ENCODE measurements at places on chromosomes 1 and 21.

DNA sequence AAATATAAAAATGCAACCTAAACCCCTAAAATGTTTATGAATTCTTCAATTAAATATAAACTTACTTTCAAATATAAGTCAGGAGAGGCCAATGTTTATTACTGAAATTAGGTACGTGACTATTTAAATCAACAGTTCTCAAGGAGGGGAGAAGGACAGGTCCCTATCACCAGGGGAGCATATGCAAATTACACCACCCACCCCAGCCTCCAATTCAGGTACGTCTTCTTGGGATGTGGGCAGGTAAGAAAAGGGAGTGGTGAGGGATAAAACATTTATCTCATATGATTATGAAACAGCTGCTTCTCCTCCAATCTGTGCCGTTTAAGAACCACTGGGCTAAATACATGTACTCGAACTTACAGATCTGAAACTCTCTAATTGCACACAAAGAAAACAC lies 3.4 kb downstream of the COP1 start:
- no peak for DNase-seq

DNA sequence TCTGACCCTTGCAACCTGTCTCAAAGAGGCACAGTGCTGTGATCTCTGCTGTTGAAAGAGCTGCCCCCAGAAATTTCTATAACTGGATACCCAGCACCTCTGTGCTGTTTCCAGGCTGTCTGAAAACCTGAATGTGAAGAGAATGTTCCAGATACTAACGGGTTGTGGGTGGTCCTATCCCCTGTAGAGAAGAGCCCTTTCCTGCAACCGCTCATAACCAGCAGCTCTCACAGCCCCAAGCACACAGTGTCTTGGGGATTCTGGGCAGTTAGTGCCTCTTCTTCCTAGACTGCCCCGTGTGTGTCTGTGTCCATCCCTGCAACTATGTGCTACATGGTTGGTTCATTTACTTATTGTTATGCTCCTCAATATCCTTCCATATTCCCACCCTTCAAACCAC lies 104.5 kb downstream of the SUSD4 start:
- no peak for DNase-seq

DNA sequence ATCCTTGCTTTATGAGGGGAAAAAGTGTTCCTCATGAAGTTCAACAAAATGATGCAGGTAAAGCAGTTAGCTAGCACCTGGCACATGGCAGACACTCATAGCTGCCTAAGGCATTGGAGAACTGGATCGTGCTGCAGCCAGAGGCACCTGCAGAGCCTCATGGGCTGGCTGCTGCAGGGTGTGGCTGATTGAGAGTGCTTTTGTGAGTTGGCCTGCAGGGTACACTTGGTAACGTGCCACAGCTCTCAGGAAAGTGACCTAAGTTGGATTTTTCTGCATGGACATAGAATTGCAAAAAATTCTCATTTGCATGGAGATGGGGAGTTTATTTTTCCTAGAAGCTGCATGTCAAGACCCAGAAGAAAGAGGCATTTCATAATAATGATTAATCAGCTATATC lies 31.6 kb upstream of the IL20 start:
- no peak for DNase-seq

DNA sequence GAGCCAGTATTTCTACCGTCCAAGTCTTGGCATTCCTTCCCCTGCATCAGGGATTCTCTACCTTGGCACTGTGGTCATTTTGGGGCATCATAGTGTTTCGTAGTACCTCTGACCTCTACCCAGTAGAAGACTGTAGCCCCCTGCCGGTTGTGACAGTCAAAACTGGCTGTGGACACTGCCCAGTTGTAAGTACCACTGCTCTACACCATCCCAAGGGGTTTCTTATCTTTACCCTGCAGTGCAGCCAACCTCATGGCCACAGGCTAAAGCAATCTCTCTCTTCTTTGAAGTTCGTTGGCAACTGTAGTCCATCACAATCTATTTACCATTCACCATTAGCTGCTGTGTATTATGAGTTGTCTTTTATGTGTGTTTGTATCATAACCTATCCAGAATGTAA lies 29.3 kb upstream of the ERO1B start:
- no peak for DNase-seq

GRCh38 chr1:62295921-62296491 lies 23.2 kb downstream of the KANK4 start:
- no peak for DNase-seq

DNA sequence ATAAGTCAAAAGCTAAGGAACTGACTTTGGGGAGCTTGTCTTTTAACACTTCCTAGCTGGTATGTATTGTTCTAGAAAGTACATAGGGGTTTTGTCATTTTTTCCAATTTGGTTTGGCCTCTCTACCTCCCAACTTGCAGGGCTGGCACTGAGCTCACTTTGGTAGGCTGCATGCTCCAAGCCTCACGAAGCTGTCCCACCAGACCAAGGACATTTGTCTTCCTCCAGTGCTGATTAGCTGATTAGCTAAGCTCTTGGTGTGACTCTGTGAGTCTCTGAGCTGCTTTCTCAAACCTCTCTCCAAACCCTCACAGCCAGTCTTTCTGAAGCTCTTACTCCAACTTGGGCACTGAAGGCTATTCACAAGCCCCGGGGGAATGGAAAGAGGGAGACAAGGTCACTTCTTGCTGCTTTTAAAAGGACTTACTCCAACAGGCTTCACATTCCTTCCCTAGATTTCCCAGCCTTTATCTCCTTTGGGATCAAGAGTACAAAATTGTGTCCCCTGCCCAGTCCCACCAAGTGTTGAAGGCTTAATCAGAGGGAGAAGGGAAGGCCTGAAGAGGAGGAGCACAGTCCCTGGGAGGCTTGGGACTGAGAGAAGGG lies 893 bp upstream of the CFAP45 start:
- DNase-seq = no peak

DNA sequence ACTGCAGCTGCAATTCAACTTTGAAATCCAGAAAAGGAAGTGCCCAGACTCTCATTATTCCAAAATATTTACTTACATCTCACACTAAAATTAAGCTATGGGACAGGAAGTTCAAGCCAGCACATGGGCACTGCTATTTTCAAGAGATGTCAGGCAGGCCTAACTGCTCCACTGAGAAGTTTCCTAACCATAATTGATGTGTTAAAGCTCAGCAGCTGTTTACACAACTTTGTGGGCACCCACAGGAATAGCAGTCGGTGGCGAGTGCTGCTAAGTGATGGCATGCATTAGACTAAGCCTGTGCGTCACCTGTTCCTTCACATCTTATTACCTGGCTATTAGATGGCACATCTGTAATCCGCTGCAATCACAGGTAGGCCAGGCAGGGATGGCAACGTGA lies 303.3 kb upstream of the DAB1 start:
- no peak for DNase-seq

DNA sequence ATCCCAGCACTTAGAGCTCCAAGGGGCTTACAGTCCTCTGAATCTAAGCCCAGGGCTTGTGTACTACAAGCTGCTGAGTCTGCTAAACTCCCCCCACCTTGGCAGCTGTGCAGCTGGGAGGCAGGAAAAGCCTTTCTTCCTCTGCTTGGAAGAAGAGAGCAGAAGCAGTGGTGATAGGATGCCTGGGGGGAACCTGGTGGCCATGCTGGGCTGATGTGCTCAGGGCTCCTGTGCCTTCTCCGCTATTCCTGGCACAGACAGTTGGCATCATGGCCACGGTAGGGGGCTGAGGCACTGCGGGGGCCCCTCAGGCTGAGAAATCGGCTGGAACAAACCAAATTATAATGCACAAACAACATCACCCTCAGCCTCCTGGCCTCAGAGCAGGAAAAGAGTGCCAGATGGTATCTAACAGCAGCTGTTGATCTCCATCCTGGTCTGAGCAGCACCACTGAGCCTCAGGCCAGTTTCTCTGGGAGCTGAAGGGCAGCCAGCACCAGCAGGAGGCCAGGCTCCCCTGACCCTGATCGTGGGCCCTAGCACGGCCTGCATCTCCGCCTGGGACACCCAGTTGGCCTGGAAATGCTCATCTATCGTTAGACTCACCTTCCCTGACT lies 35.8 kb downstream of the ECE1 start:
- DNase-seq = no peak

DNA sequence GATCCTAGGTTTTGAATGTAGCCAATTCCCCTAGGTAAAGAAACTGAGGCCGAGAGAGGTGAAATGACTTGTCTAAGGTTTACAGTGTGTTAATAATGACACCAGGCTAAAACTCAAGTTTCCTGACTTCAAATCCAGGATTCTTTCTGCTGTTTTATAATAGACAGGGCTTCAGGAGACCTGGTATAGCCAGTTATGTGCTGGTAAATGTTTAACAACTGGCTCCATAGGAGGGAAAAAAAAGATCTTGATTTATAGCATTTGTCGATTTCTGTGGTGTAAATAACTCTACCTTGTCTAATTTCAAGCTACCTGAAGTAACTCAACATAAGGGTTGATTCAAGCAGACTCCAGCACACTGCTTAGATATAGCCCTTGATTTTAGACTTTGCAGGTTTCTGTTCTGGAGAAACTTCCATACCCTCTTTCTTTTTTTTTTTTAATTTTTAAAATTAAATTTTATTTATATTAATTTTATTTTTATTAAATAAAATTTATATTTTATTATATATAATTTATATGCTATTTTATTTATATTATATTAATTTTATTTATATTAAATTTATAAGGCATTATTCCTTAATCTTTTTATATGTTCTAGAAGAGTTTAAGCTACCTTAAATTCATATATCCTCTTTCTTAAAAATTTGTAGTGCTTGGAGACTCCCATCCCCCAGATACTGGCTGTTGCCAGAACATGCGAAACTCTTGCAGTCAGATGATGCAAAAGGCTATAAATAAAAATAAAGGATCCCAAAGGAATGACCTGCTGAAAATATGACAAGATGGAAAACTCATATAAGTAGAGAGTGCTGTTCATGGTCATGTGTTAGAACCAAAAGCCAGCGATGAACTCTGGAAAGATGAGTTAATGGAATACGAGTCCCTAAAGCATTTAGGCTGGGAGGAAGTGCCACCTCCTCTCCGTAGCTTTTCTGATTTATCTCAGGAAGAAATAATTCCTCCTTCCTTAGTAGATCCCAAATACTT lies 35.4 kb upstream of the SRSF10 start:
- no peak for DNase-seq

DNA sequence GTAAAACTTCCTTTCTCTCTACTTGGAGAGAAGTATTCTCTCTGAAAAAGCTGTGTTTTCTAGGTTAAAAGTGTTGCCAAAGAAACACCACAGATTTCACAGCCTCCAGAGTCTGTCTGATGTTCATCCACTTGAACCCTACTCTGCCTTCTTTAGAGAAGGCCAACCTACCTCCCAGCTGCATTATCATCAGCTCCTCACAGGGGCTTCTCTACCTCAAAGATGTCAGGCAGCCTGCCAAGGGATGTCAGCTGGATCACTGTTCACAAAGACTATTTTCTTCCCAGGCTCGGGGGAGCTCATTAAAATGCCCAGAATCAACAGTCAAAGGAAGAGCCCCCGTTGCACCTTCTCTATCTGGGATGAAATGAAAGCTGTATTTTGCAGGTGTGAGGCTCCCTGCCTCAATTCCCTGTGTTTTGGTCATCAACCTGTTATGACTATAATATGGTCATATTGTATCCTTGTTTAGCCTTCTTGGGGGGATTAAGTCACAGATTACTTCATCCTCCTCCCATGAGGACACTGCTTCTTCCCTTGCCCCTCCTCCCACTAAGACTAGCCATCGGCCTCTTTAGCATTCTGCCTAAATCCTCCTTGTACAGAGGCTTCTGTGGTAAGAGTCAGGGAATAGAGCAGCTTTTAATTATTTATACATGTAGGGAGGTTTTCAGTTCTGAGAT lies 25.7 kb downstream of the ANGPTL7 start:
- DNase-seq = no peak

DNA sequence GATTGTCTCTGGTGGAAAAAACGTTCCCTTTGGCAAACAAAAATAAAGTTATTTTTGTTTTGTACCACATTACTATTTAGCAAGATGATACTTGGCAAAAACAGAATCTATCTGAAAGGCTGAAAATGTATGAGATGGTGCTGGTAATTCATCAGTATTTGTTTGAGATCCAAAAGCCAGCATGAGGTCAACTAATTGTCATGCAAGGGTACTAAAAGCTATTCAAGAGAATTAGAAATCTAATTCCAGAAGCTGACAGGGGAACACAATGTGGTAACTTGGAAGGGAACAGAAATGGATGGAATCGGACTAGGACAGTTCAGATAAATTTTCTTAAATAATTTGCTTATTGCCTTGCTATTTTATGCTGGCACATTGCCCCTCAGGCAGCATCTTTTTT lies 263.8 kb downstream of the KCNT2 start:
- DNase-seq = no peak

GRCh38 chr1:236951672-236952071 lies 52.6 kb downstream of the MT1HL1 start:
- no peak for DNase-seq

GRCh38 chr1:162324396-162324795 lies 52.3 kb downstream of the SPATA46 start:
- DNase-seq = no peak

DNA sequence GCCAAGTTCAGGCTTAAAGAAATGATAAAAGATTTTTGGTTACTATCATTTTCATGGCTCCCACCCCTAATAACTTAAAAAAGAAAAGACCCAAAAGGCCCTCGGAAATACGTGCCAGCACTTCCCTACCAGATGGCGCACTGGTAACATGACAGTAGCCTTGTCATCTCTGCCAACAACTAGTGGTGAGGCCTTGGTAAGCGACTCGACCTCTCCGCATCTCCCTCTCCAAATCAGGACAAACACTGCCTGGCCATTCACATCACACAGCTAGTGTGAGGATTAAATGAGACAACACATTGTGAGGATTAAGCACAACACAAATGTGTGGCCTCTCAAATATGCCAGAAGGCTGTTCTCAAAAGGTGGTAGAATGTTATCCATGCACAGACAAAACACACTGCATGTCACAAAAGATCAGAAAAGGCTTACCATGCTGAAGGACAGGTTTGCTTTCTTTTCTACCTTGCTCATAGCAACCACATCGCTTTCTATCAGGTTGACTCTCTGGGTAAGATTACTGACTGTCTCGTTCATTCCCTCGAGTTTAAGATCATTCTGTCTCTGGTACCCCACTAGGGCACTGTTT lies 16.4 kb downstream of the TEX38 start:
- DNase-seq = no peak

GRCh38 chr1:28954126-28954726 lies 39.9 kb downstream of the EPB41 start:
- no peak for DNase-seq

GRCh38 chr1:97864615-97865014 lies 56.2 kb downstream of the DPYD start:
- no peak for DNase-seq

- DNase-seq = no peak
These were observed 17.1 kb upstream of the FUCA1 start for GRCh38 chr1:23885222-23885621.

DNA sequence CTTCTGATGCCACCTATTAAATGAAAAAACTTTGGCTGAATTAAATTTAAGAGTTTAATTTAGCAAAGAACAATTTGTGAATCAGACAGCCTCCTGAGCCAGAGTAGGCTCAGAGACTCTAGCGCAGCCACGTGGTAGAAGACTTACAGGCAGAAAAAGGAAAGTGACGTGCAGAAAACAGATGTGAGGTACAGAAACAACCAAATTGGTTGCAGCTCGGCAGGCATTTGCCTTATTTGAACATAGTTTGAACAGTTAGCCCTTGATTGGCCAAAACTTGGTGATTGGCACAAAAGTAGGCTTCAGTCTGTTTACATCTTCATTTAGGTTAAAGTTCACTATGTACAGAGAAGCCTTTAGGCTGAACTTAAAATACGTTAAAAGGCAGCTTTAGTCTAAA lies 22.9 kb downstream of the TCP10L start:
- DNase-seq = no peak

- DNase-seq = no peak
These were observed 111.8 kb downstream of the FGGY start for GRCh38 chr1:59408608-59409240.

All from iPS DF 6.9 (cell line).